A549 (cell line): ENCODE measurements at places on chromosomes 7 and 10. TPM values are rescaled to one million over a fixed set of nuclear protein-coding genes. Genes with fewer than 3 reads are reported as not detected.
A peak's percentile ranks its signal among the peaks of the same experiment; 100 is the strongest.

DNA sequence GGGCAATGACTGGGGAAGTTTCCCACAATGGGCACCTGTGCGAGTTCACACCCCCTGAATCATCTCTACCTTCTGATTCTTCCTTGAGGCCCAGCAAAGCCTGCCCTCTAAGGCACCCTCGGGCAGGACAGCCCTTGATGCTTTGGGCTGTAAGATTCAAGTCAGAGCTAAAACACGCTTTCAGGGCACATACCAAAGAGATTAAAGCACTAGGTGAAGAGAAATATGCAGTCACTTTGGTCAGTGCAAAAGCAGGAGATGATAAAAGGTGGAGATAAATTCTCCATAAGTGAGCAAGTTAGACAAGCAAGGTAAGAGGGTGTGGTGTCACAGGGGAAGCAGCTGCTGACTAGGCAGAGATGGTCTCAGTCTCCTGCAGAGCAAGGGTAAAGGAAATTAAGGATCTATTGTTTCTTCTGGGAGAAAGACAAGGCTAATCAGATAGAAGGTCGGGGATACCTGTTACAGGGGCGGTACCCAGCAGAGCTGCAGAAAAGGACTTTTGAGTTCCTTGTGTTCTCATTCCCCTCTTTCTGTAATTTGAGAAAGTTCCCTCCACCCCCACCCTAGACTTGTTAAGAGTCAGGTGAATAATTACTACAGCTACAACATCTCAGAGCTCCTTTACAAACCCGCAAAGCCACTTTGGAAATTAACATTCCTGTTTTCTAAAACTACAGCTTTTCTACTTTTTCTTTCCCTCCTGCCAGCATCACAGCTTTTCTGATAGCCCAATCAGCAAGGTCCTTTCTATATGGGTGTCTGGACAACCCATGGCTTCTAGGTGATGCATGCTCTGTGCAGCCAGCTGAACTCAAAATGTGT, 26.4 kb downstream of the PDLIM1 start:
- no peak for DNase-seq

The PDZD7 gene
- 0.56 to 0.79 TPM (median 0.63 TPM) in 3 replicates for polyA plus RNA-seq

The PLXDC2 gene
- polyA plus RNA-seq, result 0.03 to 0.08 TPM (median 0.07 TPM) in 3 replicates

DNA sequence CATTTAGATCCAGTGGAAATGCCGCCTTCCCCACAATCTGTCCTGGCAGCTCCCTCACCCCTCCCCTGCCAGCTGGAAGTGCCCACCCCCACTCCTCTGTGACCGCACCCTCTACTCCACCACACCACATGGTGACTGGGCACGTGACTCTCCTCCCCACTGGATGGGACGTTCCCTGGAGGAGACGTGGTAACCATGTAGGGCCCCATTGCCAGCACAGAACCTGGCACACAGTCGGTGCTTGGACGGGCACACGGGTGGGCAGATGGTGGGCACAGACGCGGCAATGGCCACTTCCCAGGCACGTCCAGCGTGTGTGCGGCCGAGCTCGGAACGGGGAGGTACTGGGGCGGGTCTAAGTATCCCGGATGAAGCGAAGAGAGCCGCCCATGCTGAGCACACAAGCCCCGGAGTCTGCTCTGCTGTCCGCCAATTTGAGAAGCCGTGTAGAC, 245.6 kb downstream of the MAD1L1 start:
- no peak for DNase-seq

The LIPM gene
- not detected in 3 replicates for polyA plus RNA-seq

The FAM221A gene
- 0.66 to 1.1 TPM (median 0.94 TPM) in 3 replicates for polyA plus RNA-seq

The AKR1C4 gene
- 0.37 to 0.58 TPM (median 0.54 TPM) in 3 replicates for polyA plus RNA-seq

DNA sequence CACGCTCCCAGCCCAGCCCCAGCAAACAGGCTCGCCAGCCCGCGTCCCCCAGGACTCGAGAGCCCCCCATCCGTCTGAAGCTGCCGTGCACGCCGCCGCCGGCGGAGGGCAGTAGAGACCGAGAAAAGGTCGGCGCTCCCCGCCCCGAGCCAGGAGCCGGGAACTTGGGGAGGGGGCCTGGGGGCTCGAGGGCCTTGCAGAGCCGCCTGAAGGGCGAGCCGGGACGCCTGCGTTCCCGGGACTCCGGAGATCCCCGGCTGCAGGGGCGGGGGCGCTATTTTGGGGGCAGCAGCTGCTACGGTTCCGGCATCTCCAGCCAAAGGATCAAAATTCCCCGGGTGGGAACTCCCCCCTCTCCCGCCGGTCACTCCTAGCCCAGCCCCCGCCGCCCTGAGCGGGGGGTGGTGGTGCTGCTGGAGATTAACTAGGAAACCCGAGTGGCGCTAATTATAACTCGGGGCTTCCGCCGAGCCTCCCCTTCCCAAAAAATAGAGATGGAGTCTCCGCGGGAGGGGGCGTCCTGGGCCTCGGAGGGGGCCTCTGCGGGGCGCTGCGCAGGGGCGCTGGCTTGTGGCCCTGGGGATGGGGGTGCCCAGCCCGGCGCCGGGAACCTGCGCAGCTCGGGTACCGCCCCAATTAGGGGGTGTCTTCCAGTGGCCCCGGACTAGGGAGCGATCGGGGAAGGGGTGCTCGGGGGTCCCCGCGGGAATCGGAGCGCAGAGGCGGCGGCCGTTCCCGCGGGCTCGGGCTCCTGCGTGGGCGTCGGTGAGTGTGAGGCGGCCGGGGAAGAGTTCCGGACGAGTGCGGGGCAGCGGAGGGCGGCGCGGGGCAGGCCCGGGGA, 608 bp downstream of the ACHE start:
- DNase-seq, result no peak

DNA sequence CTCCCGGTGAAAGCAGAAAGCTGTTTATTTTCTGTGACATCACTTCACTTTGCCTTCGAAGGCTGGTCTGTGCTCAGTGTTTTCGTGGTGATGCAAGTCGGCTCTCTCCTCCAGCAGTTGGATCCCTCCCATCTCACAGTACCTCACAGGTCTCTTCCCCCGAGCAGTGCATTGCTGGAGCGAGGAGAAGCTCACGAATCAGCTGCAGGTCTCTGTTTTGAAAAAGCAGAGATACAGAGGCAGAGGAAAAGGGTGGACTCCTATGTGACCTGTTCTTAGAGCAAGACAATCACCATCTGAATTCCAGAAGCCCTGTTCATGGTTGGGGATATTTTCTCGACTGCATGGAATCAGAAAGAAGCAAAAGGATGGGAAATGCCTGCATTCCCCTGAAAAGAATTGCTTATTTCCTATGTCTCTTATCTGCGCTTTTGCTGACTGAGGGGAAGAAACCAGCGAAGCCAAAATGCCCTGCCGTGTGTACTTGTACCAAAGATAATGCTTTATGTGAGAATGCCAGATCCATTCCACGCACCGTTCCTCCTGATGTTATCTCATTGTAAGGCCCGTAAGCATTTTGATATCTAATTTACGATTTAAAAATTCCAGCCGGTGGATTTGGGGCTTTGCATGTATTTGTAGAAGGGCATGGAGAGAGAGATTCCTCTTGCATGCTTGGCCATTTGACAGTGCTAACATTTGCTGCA, at the start of gene LGI1:
TSS of gene LGI1 (plus strand) at position 136 of the 707 bp plus-strand sequence. CDS start at position 345, 209 bp downstream.
- DNase-seq, result no peak

The ATOH7 gene
- 0.08 to 0.18 TPM (median 0.09 TPM) in 3 replicates for polyA plus RNA-seq

GRCh38 chr10:58754469-58755339, 242.0 kb downstream of the BICC1 start:
- DNase-seq, result no peak

DNA sequence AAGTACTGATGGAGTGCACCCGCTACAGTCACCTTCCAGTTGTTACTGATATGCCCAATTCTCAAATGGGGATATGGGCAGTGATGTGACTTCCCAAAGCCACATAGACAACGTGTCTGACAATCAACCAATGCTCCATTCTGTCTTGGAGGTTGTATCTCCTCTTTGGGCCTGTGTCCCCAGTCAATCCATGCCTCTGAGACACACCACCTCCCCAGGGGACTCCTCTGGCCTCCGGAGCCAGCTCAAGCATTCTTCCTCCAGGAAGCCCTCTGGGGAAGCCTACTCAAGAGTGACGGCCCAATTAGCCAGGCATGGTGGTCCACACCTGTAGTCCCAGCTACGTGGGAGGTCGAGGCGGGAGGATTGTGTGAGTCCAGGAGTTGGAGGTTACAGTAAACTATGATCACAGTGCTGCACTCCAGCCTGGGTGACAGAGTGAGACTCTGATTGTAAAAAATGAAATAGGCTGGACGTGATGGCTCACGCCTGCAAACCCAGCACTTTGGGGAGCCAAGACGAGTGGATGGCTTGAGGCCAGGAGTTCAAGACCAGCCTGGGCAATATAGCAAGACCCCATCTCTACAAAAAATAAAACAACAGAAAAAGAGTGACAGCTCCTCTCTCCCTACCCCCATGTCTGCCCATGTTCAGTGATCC, 99.5 kb upstream of the TNRC18 start:
- peak; percentile 73 for DNase-seq

GRCh38 chr7:2886900-2887299, 42.8 kb upstream of the GNA12 start:
- DNase-seq, result peak; percentile 87

- no peak for DNase-seq
These were observed 161.4 kb upstream of the EEPD1 start for GRCh38 chr7:35991511-35992232.
